Stimulated activated CD4-positive, alpha-beta T cell treated with anti-CD3 and anti-CD28 coated beads, Interleukin-2, amount 100 ng/mL, for 24 hours (primary cell): ENCODE measurements at places on chromosomes 7 and 10.

- DNase-seq: no peak
Measured at GRCh38 chr7:50156706-50157105, 63.7 kb upstream of the ZPBP start.

DNA sequence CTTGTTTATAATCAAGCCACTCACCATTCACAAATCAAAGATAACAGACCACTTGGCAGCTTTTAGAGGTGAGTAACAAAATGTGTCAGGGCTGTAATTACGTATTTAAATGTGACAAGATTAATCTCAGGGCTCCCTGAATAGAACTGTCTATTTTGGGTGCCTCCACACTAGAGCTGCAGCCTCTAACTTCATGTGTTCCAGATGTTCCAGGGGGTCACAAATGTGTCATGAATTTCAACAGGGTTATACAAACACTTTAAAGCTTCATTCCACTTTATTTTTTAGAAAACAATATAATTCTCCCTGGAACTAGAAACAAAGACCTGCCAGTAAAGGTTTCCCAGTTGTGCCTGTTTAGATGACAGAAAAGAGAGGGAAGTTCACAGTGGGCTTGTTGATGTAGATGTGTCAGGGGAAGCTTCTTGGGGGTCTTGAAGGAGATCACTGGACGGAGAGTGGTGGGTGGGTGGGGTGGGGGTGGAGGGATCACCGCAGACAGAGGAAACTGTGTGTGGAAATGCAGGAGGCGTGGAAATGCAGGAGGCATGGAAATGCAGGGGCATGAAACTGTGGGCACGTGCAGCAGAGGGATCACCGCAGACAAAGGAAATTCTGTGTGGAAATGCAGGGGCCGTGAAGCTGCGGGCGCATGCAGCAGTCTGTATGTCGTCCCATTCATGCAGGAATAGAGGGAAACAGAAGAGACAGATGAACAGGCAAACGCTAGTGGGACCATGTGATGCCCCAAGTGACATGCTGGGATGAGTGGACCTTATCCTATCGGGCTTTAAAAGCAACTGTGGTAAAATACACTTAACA is 42.0 kb upstream of the TRIL start:
- no peak for DNase-seq

DNA sequence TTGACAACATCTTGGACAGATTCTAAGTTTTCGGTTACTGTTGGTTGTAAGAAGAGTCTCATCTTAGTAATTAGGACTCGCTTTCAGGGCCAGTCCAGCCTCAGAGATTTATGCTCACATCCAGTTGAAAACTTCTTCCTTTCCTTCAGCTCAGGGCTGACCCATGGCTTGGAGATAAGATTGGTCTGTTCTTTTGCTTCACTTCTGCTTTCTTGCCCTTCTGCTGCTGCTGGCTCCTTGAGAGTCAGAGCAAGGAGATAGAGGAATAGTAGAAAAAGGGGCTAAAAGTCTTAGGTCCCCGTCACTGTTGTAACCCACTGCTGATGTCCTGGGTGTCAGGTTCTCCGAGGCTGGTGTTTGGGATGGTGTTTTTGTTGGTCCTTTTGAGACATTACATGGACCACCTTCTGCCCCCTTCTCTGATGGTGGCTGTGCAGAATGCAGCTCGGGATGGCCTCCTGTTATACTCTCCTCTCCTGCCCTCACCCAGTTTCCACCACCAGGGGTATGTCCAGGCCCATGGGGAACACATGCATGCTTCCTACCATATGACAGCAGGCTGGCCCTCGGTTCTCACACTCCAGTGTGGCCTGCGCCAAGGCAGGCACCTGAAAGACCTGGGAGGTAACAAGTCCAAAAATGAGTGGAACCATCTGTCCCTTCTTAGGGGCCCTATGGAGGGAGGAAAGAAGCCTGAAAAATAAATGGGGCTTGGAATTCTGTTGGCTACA is 67.8 kb upstream of the PCBD1 start:
- DNase-seq: no peak

- DNase-seq: no peak
Measured at GRCh38 chr10:62617652-62618051, 186.9 kb upstream of the ADO start.

GRCh38 chr7:8295638-8296361 is 33.8 kb upstream of the ICA1 start:
- DNase-seq: peak; percentile 3
